IPS-NIHi11 (cell line): ENCODE measurements at places on chromosomes 1 and 21.

GRCh38 chr1:96996001-96996400 lies 274.4 kb downstream of the PTBP2 start:
- DNase-seq, result no peak

DNA sequence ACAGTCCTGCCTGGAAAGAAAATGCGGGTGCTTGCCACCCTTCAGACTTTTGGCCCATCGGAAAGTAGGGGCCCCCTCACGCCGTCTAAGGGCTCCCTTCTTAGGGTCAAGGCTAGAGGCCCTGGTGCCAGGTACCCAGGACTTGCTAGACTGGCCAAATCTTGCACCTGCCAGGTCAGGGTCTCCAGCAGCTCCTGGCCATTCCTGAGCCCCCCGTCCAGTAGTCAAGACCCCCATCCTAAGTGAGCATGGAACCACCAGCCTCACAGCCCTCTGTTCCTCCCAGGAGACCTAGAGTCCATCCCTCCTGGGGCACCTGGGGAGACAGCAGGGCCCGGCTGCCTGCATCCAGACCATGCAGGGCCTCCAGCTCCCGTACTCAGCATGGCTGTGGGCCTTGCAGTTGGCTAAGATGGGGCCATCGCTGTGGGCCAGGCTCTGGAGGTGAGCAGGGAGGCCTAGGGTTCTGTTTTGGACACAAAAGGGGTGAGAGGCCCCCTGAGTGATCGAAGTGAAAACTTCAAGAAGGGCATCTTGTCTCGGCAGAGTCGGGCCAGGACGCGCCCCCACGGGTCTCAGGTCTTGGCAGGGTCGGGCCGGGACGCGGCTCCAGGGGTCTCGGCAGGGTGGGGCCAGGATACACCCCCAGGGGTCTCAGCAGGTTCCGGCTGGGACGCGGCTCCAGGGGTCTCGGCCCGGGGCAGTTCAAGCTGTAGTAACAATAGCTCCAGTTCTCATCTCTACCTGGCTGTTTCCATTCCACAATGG lies 5.9 kb downstream of the FNDC10 start:
- no peak for DNase-seq

- no peak for DNase-seq
Observed at GRCh38 chr1:65260851-65261473, 48.4 kb upstream of the DNAJC6 start.

DNA sequence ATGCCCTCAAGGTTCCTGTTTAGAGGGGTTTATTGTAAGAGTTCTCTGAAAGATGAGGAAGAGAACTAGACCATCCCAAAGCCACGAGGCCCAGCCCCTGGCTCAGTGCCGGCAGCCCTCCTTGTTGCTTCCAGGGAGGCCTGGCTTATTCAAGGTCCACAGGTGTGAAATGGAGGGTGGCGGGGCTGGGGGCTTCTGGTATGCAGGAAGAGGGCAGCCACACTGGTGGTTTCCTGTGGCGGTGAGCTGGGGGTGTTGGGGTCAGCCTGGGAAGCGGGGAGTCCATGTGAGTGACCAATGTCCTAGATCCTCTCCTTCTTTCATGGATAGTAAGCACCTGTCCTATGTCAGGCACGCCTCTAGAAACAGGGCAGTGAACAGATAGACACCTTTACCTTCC lies 138.2 kb downstream of the CAMTA1 start:
- no peak for DNase-seq

DNA sequence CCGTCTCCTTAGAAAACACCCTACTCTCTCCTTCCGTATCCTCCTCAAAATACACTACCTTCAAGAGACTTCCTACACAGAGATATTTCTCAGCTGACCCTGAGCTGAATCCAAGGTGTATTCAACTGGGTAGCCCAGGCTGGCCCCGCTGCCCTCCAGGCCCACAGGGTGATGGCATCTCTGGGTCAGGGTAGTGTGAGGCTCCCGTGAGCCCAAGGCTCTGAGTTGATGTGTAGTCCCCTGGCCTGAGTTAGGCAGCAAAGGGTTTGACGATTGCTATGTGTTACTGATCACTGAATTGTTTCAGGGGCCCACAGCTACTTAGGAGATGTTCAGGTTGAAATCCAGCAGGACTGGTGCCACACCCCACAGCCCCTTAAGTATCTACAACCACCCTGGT lies 6.7 kb downstream of the INAVA start:
- no peak for DNase-seq
